ENCODE measurements at places on chromosomes 1 and 21.

DNA sequence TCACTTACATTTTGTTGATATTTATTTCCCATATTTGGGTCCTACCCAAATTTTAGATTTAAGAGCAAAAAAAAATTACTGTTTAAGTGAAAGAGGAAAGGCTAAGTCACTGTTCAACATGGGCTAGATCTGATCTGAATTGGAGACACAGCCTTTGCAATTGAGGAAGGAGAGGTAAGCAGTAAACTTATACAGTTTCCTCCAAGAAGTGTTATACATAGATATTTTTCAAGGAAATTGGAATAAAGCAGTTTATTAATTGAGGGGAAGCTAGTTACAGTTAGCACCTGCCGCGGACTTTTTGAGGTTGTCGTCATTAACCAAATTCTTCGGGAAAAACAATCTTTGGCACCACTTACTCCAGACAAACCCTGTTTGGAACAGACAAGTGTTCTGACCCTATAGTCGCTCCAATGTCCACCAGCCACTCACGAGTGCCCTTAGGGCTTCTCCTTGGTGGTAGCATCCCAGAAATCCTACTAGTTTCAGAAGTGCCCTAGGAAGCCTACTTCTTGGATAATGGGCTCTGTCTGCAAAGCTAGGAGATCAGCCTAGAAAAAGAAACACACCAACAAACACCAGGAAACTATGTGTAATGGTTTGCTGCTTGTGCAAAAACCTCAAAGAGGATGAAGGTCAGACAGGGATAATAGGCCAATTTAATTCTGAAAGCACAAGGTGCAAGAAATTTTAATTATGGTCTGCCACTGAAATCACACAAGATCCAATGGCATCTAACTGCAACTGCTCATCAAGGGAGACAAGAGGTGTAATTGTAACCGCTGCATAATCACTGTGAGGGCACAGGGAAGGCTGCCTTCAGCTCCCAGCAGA, 2.5 kb downstream of the WLS start:
- DNase-seq, result no peak

GRCh38 chr1:31665234-31665878, 20.7 kb upstream of the PEF1 start:
- DNase-seq, result no peak

DNA sequence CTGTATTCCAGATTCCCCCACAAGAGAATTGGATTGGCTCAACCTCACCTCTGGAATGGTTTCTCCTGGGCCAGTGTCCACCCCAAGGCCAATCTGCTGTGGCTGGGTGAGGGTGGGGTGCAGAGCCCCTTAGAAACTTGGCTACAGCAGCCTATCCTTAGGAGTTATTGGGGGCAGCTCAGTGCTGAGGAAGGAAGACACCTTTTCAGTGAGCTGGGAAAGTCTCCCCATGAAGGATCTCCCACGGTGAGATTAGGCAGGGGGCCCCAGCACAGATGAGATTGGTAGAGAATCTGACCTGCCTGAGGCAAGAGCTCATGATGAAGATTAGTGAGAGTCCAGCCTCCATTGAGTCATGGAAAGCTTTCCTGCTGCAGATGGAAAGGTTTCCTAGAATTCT, 78.4 kb downstream of the CCDC185 start:
- DNase-seq, result no peak

DNA sequence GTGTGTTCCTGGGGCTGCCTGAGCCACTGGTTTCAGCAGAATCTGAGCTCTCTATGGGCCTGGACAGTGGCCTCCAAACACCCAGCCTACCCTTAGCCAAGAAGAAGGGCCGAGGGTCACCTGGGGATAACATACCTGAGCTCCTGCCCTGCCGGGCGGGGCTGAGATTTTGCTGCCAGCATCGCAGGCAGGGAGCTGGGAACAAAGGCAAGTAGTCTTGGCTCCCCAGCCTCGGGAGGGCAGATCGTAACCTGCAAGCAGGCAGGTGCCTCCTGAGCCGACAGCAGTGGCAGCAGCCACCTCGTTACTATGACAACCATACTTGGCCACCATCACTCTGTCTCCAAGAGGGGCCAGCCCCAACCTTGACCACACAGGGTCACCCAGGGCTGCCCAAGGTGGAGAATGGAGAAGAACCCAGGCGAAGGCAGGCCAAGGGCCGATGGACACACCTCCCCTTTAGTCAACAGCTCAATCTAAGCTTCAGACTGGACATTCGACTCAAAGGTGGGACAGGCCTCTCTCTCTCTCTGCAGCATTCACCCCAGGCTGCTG, 54.6 kb downstream of the TOMM20 start:
- DNase-seq, result no peak

GRCh38 chr1:87968197-87968955, 639.7 kb downstream of the LMO4 start:
- DNase-seq, result no peak

DNA sequence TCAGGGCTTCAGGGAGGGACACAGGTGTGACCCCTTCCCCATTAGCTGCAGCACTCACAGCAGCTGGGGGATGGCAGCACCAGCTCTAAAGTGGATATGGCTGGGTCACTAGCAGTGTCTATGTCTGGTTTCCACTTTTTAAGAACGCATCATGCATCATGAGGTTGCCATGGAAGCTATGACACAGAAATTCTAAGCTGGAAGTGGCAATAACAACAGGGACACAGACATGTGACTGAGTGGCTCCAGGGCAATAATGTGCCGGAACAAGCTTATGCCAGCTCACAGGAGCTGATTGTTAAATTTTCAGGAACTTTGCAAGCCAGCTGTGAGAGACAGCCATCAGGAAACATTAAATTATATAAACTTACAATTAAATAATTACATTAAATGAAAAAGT, 51.2 kb upstream of the NFASC start:
- DNase-seq, result no peak

DNA sequence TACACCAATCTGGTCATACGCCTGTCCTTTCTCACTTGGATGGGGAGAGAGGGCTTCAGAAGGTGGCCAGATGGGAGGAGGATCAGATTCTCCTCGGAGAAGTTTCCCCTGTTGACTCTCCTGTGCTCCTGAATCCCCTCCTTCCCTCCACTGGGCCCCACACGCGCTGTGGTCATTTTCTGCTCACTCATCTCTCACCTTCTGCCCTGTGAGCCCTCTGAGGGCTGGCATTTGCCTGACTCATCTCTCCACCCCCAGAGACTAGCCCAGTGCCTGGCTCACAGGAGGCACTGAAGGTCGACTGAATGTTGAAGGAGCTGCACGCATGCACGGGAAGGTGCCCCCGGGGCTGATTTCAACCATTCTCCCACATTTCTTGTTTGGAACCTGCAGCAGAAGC, 14.2 kb downstream of the ABCA4 start:
- DNase-seq, result no peak

DNA sequence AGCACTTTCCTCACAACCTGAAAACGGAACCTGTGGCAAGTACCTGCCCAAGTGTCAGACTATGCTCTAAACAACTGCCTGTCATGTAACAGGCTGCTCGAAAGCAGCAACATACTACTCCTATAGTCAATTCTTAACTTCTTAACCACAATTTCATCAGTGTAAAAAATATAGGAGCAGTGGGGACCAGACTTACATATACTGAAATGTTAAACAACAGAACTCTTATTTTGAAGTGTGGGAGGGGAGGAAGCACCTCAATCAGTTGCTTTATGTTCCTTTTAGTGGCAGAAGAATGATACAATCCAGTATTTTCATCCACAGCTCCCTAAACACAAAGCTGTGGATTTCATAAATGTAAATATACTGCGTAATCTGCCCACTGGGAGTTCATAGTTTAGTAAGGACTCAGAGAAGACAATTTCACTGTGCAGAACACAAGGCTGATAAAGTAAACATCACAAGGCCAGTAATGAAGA, 44.2 kb downstream of the WLS start:
- no peak for DNase-seq

- no peak for DNase-seq
Measured at GRCh38 chr1:112735752-112736151, 20.6 kb upstream of the PPM1J start.

GRCh38 chr1:8524627-8525157, 206.8 kb downstream of the SLC45A1 start:
- DNase-seq, result no peak

All from activated CD4-positive, alpha-beta T cell treated with anti-CD3 and anti-CD28 coated beads for 36 hours (primary cell).